RWPE2 (cell line): ENCODE measurements at places on chromosomes 5 and 9.

DNA sequence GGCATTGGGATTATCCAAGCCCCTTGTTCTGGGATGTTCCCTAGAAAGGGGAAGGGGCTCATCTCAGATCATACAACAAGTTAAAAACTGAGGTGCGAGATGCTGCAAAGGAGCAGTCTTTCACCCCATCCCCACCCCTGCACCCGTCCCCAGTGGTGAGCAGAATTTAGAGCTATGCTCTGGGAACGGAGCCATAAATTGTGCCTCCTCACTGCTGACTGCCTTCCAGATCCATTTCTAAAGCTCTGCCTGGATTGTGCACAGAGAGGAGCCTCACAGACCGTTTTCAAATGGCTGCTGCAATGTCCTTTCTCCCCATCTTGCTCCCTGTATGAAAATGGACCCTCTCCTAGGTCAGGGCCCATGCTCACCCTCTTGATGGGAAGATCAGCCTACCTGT lies 8.3 kb downstream of the SLC25A48 start:
- no peak for DNase-seq

GRCh38 chr5:67814569-67815311 lies 400.8 kb upstream of the PIK3R1 start:
- no peak for DNase-seq

DNA sequence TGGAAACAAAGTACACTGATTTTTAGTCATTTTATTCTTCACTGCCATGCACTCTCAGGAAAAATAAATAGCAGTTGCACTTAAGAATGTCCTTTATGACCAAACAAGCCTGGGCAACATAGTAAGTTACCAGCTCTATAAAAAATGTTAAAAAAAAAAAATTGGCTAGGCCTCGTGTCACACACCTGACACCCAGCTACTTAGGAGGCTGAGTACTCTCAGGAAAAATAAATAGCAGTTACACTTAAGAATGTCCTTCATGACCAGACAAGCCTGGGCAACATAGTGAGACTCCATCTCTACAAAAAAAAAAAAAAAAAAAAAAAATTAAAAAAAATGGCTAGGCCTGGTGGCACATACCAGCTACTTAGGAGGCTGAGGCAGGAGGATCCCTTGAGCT lies 304.6 kb downstream of the SLCO4C1 start:
- no peak for DNase-seq

DNA sequence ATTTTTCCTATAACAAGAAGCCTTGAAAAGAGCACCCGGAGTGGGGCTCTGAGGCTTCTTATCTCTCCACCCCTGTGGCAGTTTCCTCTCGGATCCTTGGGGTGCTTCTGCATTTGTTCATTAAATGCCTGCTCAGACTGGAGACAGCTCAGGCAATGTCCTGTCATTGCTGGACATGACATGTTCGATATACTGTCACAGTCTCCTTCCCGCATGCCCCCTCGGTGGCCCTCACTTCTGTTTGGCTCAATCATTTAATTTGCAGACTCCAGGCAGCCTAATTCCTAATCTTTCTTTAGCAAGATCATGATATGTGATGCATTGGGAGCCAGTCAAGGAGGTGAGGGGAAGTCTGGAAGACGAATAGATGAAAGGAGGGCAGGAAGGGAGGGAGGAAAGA lies 37.5 kb upstream of the CPEB4 start:
- DNase-seq, result no peak

- no peak for DNase-seq
These were observed 100.2 kb downstream of the INSYN2B start for GRCh38 chr5:169880012-169880663.

DNA sequence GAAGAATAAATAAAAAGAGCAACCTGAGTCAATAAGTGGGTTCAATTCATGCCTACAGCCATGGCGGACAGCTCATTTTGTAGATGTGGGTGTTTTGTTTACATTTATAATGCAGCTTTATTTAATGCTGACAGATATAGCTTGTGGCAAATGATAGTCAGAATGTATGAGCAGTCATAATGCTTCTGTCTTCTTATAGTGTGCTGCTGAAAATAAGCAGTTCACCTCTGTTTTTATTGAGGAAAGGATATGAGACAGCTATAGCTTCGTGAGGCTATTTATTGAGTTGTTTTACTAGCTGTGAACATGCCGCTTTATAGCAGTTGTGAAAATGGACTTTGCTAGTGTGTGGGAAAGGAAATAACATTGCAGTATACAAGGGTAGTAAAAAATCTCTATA lies 147.4 kb downstream of the PBX3 start:
- DNase-seq, result no peak

DNA sequence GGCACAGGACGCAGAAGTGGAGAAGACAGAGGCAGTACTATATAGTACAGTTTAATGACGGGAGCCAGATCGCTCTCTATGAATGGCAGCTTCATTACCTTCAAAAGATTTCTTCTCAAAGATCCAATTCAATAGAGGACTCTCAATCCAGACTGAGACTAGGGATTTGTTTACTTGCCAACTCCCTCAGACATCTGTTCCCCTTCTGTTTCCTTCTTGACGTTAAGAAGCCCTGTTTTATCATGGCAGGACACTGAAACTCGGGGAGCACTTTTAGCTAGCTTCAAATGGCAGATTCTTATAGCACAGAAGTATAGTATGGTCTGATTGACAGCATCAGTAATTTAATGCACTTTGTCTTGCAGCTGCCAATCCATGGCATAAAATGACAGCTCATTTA lies 747.3 kb upstream of the C9orf72 start:
- no peak for DNase-seq

DNA sequence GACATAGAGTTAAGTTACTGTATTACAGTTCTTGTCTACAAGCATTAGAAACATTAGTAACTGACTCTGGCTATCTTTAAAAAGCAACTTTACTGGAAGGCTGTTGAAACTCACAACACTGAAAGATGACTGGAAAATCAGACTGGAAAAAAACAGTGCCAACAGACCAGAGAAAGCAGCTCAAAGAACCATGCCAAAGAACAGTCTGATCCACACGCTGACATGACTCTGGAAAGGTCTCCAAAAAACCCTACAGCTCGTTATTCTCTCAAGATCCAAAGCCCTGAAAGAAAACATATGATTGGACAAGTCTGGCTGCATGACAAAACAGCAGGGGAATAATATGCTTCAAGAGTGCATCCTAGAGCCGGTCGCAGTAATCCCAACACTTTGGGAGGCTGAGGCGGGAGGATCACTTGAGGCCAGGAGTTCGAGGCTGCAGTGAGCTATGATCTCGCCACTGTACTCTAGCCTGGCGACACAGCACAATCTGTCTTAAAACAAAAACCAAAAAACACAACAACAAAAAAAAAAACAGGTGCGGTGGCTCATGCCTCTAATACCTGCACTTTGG lies 5.6 kb downstream of the GOLPH3 start:
- no peak for DNase-seq

DNA sequence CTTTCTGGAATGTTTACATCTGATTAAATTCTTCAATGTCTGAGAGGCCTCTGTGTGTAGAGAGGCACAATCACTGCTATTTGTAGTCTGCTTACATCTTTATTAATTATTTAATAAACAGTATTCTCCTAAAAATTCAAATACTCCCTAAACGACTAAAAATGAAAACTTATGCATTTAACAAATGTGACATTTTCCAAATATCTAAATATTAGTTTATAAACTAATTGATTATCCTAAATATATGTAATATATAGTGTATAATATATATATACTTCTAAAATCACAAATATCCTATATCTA lies 57.7 kb upstream of the ZBED3 start:
- no peak for DNase-seq

- no peak for DNase-seq
These were observed 8.2 kb upstream of the TYRP1 start for GRCh38 chr9:12684974-12685373.

DNA sequence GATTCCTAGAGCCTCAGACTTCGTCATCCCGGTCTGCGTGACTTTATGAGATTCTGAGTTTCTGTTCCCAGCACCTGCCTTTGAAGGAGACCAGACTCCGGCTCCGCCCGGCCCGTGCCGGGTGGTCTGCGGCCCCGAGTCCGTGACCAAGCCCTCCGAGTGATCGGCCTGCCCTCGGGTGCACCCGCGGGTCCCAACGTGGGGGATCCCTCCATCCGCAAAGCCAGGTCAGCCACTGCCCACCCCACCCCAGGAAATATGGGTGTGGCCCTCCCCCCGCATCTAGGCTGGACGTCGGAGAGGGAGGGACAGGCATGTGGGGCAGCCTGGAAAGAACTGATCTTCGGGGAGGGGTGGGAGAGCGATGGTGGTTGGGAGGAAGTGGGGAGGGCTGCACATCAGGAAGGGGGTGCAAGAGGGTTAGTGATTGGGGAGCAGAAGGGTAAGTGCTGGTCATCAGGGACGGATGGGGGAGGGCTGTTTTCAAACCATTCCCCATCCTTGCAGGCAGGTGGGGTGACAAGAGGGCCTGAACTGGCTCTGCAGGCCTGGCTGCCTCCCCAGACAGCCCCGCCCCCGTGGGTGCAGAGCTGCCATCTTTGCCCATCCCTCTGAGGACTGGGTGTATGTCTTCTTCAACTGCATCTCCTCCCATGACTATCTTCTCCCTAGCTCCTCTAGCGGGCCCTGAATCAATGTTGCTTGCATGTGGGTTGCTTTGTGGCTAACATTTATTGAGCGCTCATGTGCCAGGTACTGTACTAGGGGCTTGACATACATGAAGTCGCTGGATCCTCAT lies 747 bp downstream of the LRSAM1 start:
- no peak for DNase-seq

- DNase-seq, result no peak
These were observed 174.0 kb downstream of the ARHGAP26 start for GRCh38 chr5:142944140-142944539.

DNA sequence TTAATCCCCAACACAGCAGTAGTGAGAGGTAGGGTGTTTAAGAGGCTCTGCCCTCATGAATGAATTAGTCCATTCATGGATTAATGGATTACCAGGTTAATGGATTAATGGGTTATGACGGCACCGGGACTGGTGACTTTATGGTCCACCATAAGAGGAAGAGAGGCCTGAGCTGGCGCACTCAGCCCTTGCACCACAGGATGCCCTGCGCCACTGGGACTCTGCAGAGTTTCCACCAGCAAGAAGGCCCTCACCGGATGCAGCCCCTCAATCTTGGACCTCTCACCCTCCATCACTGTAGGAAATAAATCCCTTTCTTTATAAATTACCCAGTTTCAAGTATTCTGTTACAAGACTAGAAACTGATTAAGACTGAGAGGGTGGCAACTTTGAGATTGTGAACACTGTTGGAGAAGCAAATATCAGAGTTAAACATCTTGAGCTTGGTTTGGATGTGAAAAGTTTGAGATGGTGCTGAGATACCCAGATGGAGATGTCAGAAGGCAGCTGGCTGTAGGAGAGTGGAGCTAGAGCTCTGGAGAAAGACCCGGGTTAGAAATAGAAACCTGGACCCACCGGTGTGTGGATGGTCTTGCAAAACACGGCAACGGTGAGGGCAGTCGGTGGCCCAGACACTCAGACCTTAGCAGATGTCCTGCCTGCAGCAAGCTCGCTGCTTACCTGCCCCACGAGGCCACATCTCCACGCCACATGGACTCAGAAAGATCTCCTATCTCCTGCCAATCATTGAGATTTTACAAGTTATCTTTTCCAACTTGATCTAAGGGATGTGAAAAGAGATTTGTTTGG lies 98.8 kb downstream of the HSD17B3 start:
- no peak for DNase-seq

DNA sequence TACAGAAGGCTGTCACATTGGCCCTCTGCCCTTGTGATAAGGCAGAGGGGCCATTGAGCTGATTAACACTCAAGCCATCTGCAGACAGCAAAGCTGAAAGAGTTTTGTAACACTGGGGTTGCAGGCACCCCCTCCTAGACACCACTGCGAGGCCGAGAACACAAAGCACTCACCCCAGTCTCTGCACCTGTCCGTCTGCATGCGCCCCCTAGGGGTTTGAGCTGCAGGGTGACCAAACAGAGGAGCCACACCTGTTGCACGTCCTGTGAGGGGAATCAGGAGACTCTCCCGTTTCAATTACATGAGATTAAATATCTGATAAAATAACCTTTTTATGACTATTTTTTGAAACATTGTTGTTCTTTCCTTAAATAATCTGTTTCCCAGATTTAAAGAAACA lies 1180.4 kb downstream of the CDH9 start:
- no peak for DNase-seq

GRCh38 chr5:150377964-150378694 lies 20.6 kb downstream of the TCOF1 start:
- no peak for DNase-seq

DNA sequence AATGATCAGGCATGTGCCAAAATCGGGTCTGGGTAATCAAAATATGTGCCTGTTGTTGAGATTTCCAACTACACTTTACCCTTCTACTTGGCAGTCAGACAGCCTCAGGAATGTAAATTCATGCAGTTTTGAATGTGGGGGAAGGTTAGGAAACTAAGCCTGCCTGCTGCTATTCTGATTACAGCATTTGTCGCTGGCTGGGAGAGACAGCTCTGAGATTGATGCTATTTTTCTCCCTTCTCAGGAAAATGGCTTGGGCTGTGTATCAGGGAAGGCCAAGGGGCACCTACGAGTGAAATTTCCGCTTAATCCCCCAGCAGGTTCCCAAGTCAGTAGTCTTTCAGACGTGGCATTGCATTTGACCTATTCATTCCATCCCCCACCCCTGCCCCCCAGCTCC lies 3.6 kb upstream of the RGS7BP start:
- no peak for DNase-seq

- no peak for DNase-seq
These were observed 1.2 kb downstream of the ROR2 start for GRCh38 chr9:91948597-91949391.
